Neural progenitor cell (in vitro differentiated cells): ENCODE measurements at places on chromosomes 2 and 18.

- no peak for DNase-seq
Observed at GRCh38 chr2:12389344-12390045, 327.2 kb upstream of the TRIB2 start.

DNA sequence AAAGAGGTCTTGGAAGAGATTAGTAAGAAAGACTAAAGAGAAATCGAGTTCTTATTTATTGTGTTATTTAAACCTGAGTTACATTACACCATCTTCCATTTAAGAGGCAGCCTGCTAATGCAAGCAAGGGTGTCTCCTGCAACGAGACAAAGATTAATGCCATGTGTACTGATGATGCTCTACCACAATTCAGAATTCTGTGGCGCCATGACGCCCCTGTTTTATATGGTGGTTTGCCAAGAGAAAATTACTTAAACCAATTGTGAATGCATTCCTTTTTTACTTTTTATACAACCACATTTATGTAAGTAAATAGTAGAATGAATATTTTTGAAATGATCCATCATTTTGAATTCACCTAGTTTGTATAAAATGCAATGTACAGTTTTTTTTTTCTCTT is 356.1 kb upstream of the ZEB2 start:
- no peak for DNase-seq

GRCh38 chr2:154226931-154227330 is 355.2 kb downstream of the GALNT13 start:
- DNase-seq = no peak

DNA sequence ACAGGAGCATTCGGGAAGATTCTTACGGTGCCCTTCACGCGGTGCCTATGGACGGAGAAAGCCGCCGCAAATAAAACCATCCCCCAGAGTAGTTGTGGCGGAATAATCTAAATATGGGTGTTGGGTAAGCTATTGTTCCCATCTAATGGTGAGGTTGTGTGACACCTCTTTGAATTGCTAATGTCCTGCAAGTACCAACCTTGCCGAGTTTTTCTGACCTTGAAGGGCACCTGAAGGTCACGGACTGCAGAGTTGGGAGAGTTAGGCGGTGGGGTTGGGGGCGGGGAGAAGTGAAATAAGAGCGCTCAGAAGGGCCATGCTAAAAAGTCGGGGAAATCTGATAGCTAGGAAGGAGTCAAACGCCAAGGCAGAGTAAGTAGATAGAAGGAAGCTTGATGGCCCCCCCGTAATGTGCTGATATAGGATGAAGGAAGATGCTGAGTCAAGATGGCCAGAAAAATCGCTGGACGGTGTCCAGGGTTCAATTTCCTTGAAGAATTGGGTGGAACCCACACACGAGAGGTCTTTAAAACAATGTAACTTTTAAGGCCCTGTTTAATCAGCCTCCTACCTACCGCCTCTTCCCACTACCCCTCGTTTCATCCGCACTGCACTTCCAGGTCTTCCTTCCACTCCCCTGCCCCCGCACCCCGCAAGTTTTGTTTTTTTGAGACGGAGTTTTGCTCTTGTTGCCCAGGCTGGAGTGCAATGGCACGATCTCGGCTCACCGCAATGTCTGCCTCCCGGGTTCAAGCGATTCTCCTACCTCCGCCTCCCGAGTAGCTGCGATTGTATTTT is 600 bp downstream of the KATNAL2 start:
- DNase-seq = peak; percentile 48

DNA sequence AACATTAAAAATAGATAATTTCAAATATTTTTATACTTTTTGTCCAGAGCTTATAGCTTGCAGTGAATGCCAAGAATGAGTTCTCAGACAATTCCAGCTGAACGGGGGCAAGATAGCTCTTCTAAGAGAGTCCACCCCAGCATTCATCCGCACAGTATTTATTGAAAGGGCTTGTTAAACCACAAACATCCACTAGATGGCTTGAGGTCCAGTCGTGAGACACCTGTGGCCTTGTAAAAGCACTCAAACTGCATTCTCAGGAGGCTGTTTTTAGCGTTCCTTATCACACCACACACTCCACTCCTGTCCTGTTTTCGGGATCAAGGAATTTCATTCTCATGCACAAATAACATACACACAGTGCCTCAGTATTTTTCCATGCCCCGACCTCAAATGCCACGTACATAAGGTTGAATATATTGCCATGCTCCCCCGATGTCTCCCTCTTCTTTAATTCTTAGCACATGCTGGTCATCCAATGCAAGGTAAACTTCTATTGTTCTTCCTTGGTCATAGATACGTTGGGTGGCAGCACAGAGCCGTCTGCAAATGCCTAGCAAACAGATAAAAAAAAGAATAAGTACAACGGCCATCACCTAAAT is 47.4 kb downstream of the DNAJC10 start:
- peak; percentile 74 for DNase-seq

DNA sequence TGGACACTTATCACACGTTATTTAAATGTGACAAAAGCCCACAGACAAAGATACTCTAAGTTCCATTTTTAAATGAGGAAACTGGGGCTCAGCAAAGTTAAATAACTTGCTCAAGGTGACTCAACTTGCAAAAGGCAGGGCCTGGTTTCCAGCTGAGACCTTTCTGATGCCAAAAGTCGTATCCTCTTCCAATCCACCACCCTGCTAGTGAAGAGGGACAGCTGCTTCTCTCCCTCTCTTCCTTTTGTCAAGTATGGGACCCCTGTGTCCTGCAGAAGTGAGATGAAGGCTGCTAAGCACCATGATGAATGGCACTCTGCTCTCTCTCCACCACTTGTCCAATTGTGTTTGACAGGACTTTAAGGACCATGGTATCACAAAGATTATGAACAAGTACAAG is 140.9 kb downstream of the DYM start:
- no peak for DNase-seq

GRCh38 chr2:18788592-18788991 is 199.2 kb upstream of the NT5C1B start:
- DNase-seq = no peak

GRCh38 chr2:120005834-120006521 is 6.9 kb upstream of the EPB41L5 start:
- no peak for DNase-seq

DNA sequence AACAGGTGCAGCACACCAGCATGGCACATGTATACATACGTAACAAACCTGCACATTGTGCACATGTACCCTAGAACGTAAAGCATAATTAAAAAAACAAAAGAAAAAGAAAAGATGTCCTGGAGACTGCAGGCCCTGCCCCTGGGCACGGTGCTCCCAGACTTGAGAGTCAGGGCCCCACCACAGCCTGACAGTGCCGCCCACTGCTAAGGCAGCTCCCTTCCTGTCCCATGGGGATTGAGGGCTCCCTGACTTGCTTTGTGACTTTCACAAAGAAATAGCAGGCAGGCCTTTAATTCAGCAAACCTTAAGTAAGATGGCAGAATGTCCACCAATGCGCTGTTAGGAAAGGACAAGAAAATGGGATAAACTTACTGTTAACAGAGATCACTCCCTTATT is 116.8 kb downstream of the NDUFA10 start:
- DNase-seq = no peak

GRCh38 chr18:76232779-76233178 is 262.3 kb downstream of the ZNF516 start:
- DNase-seq = no peak

GRCh38 chr2:166464187-166464586 is 29.9 kb downstream of the SCN7A start:
- no peak for DNase-seq

GRCh38 chr2:61759718-61760117 is 94.1 kb downstream of the FAM161A start:
- no peak for DNase-seq
